ENCODE measurements at places on chromosomes 7 and 10. TPM values are rescaled to one million over a fixed set of nuclear protein-coding genes. Genes with fewer than 3 reads are reported as not detected.
A peak's percentile ranks its signal among the peaks of the same experiment; 100 is the strongest.

SFRP5 gene
- not detected for total RNA-seq

BUB3 gene
- total RNA-seq, result 84.4 TPM

ANKRD1 gene
- 4.9 TPM for total RNA-seq

DNA sequence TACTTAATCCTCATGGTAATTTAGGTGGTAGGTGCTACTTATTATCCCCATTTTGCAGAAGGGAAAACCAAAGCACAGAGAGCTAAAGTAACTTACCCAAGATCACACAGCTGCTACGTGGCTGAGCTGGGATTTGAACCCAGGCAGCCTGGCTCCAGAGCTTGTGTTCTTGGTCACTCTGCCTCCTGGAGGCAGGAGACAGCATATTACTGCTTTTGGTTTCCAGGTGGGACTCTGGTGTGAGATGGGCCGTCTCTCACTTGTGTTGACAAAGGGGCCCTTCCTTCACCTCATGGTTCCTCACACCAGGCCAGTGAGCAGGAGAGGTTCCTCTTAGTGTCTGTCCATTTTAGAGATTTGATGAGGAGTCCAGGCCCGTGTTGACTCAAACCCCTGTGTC, 79.8 kb upstream of the PPIF start:
- no peak for DNase-seq
- H3K27ac ChIP-seq, result peak overlapping the region; percentile 93
- H3K4me3 ChIP-seq, result no peak overlapping the region
- H3K36me3 ChIP-seq, result peaks cover 15% of the 10 kb centered on the region

DNA sequence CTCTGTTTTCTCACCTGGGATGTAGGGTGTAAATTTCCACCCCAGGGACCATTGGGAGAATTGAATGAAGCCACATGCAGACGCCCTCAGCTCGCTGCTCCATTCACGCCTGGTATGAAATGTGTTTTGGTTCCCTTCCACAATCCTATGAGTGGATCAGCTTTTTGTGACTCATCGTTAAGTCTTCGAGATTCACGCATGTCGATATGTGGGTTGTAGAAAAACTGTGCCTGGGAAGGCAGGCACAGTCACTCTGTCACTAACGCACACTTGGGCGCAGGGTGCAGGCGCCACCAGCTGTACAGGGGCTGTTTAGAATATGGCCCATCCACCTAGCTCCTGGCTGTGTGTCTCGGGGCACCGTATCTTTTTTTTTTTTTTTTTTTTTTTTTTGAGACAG, 64.2 kb upstream of the SH2B2 start:
- H3K27ac ChIP-seq, result no peak overlapping the region
- H3K27me3 ChIP-seq, result no peaks in the 10 kb centered on the region
- peaks cover 13% of the 10 kb centered on the region for H3K4me1 ChIP-seq

DNA sequence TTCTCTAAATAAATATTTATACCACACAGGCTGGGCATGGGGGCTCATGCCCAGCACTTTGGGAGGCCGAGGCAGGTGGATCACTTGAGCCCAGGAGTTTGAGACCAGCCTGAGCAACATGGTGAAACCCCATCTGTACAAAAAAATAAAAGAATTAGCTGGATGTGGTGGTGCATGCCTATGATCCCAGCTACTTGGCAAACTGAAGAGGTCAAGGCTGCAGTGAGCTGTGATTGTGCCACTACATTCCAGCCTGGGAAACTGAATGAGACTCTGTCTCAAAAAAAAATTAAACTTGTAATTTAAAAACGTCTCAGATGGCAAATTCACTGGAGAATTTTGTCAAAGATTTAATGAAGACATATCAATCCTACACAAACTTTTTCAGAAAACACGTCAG, 277.6 kb upstream of the BMPER start:
- H3K4me1 ChIP-seq, result no peaks in the 10 kb centered on the region
- no peak overlapping the region for H3K4me3 ChIP-seq
- no peak for DNase-seq
- no peaks in the 10 kb centered on the region for H3K27me3 ChIP-seq

DNA sequence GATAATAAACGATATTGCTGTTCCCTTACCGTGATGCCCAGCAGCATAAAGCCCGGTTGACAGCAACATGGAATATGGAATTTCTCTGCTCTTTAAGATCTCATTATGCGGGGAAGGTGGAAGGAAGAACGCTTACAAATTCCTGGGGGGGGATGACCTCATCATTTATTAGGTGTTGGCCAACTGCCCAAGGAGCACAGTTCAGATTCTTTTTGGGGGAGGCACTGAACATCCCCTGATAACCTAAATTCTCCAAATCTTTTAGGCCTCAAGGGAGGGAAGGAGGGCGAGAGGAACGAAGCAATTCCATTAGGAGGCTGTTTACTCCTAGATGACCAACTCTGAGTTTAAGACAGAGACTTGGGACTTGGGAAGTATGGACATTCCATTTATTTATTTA, 5.2 kb upstream of the COL26A1 start:
- H3K36me3 ChIP-seq, result no peaks in the 10 kb centered on the region
- DNase-seq, result no peak
- H3K4me3 ChIP-seq, result no peak overlapping the region
- no peaks in the 10 kb centered on the region for H3K27me3 ChIP-seq
- peaks cover 10% of the 10 kb centered on the region for H3K4me1 ChIP-seq

DNA sequence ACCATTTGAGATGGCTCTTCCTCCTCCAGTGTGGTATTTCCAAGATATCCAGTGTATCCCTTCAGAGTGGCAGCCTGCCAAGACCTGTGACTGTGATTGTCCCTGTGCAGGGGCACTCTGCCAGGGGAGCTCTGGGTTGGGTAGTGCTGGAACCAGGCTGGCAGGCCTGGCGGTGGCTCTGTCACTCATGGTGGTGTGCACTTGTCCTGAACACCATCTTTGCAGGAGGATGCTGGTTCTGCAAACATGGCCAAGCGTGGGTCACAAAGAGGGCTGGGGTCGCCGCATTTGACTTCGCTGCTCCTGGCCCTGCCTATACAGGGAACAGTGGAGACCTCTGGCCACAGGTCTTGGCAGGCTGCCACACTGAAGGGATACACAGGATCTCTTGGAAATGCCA, 205.2 kb downstream of the PRPF18 start:
- H3K36me3 ChIP-seq, result peaks cover 27% of the 10 kb centered on the region
- H3K4me1 ChIP-seq, result peaks cover 4% of the 10 kb centered on the region
- no peaks in the 10 kb centered on the region for H3K27me3 ChIP-seq
- DNase-seq, result no peak

DNA sequence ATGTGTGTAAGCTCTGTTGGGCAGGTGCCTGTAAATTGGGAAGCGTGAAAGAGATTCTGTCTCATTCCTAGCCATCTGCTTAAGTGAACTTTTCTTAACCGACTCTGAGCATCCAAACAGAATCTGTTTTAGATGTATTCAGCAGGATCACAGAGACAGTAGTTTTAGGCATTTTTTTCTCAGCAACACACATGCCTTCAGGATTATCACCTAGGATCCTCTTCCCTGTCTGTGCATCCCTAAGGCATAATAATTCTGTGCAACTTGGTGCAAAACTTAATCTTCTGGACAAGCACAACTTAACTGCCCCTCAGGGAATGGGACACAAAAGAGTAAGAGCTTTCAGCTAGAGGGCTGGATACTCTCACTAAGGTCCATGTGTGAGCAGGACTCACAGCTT, 284.8 kb downstream of the C7orf25 start:
- peaks cover 46% of the 10 kb centered on the region for H3K27me3 ChIP-seq
- peaks cover 12% of the 10 kb centered on the region for H3K4me1 ChIP-seq

DNA sequence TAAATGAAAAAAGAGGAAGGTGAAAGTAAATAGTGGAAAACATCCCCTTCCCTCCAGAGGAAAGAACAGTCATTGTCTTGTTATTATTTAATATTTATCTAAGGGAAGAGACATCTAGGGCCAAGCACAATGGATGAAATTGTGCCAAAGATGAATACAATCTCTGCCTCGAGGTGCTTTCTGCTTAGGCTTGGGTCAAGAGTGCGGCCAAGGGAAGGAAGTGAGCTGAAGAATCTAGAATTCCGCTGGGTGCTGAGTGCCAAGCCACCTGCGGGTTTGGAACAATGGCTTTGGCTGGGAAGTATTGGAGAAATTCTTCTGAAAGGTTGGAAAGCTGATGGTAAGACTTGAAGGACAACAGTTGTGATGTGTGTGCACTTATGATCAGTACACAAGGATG, 531.3 kb upstream of the FZD8 start:
- peak overlapping the region; percentile 49 for H3K4me3 ChIP-seq
- no peak for DNase-seq
- no peaks in the 10 kb centered on the region for H3K27me3 ChIP-seq
- peaks cover 36% of the 10 kb centered on the region for H3K4me1 ChIP-seq
- H3K27ac ChIP-seq, result peak overlapping the region; percentile 92
- no peaks in the 10 kb centered on the region for H3K36me3 ChIP-seq

GRCh38 chr10:116082762-116083161, 190.2 kb downstream of the GFRA1 start:
- no peaks in the 10 kb centered on the region for H3K4me1 ChIP-seq
- H3K27ac ChIP-seq, result no peak overlapping the region
- H3K27me3 ChIP-seq, result no peaks in the 10 kb centered on the region
- H3K36me3 ChIP-seq, result no peaks in the 10 kb centered on the region

DNA sequence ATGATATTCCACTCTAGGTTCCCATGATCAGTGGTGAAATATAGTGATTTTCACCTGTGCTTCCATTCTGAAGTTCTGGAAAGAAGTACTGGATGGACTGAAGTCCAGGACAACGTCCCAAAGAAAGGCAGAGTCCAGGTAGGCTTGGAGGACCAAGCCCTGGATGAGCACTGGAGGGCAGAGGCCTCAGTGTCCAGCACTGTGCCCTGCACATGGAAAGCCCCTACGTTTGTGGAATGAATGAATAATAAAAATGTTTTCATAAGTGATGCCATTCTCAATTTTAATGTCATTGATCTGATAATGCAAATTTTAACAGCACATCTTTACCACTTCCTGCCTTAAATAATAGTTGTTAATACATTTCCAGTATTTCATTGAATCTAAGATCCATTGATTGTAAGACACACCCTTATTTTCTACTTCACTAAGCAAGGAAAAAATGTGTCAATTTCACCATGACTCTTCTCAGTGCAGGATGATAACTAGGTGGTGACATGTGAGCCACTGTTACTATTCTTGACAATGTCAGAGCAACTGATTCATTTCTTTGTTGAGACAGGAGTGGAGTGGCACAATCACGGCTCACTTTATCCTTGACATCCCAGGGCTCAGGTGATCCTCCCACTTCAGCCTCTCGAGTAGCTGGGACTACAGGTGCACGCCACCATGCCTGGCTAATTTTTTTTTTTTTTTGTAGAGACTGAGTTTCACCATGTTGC, 35.2 kb downstream of the ZNF783 start:
- H3K4me3 ChIP-seq, result no peak overlapping the region
- peaks cover 8% of the 10 kb centered on the region for H3K4me1 ChIP-seq
- no peaks in the 10 kb centered on the region for H3K27me3 ChIP-seq
- no peak overlapping the region for H3K27ac ChIP-seq
- peaks cover 12% of the 10 kb centered on the region for H3K36me3 ChIP-seq

DNA sequence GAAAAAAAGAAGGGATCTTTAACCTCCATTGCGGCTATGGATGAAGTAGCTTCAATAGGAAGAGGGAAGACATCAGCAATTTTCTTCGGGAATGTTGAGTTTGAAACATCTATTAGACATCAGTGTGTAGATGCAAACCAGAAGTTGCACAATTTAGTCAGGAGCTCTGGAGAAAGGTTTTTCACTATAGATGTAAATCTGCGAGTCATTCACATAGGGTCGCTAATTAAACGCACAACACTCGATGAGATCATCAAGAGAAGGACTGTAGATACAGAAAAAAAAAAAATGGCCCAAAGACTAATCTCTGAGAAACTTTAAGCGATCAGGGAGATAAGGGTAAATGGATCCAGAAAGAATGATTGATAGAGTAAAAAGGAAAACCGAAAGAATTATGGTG, 61.7 kb upstream of the TES start:
- DNase-seq, result no peak
- no peaks in the 10 kb centered on the region for H3K36me3 ChIP-seq
- H3K27ac ChIP-seq, result no peak overlapping the region

DNA sequence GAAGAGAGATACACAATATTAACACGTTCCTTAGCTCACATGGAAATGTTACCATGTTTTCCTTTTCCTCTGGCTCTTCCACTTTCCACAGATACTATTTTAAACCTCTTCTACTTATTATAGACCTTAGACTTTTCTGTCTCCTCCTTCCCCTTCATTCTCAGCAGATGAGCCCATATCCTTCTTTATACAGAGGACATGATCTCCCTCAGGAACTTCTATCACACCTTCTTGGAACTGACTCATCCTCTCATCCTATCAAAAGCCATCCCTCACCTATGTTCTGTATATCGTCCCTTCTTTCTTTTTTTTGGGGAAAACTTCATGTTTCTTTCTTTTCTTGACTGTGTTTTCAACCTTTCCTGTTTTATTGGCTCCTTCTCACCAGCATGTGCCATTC, 20.8 kb downstream of the MTPN start:
- peaks cover 23% of the 10 kb centered on the region for H3K4me1 ChIP-seq
- no peak overlapping the region for H3K27ac ChIP-seq
- peaks cover 3% of the 10 kb centered on the region for H3K36me3 ChIP-seq
- no peaks in the 10 kb centered on the region for H3K27me3 ChIP-seq
- H3K4me3 ChIP-seq, result no peak overlapping the region

DNA sequence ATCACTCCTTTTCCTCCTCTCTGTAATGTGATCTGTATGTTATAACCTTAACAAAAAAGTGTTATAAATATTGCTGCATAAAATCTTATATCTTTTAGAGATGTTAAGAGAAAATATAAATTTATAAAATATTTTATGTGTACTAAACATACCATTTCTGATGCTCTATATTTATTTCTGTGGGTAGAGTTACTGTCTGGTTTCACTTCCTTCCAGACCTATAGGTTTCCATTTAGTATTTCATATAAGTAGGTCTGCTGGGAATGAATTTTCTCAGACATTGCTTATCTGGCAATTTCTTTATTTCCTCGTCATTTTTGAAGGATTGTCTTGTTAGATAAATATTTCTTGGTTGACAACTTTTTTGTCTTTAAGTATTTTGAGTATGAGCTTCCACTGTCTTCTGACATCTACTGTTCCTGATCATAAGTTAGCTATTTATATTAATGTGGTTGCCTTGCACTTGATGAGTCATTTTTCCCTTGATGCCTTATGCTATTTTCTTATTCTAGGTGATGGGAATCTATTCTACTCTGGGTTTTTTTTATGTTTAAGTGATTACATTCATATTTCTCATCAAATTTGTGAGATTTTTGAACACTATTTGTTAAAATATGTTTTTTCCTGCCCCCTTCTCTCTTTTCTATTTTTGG, 11.2 kb upstream of the THSD7A start:
- no peak overlapping the region for H3K27ac ChIP-seq
- no peaks in the 10 kb centered on the region for H3K36me3 ChIP-seq
- peaks cover 16% of the 10 kb centered on the region for H3K27me3 ChIP-seq
- H3K4me3 ChIP-seq, result no peak overlapping the region
- DNase-seq, result no peak
- no peaks in the 10 kb centered on the region for H3K4me1 ChIP-seq

- no peak overlapping the region for H3K27ac ChIP-seq
- H3K4me3 ChIP-seq, result no peak overlapping the region
- H3K36me3 ChIP-seq, result peaks cover 2% of the 10 kb centered on the region
- DNase-seq, result no peak
Measured at GRCh38 chr10:10460451-10460850, 557.2 kb upstream of the CELF2 start.

DNA sequence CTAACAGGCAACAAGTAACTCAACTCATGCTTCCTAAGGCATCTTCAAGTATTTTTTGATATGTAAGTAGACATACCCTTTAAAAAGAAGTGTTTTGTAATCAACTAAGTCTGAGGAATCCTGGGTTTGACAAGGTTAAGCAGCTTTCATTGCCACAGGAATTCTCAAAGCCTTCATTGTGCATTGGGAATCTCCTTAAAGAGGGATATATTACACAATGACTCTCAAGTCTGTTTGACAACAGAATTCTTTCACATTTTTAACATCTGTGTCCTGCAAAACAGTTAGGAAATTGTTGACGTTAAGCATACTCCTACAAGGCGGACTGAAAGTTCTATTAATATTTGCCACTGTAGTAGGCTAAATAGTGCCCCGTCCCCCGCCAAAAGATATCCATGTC, 71.4 kb downstream of the SGMS1 start:
- H3K4me1 ChIP-seq, result peaks cover 23% of the 10 kb centered on the region
- no peak overlapping the region for H3K4me3 ChIP-seq
- no peaks in the 10 kb centered on the region for H3K27me3 ChIP-seq
- no peak overlapping the region for H3K27ac ChIP-seq

Measured in osteocyte (in vitro differentiated cells).